T-cell (primary cell): ENCODE measurements at places on chromosomes 11 and 22.
A peak's percentile ranks its signal among the peaks of the same experiment; 100 is the strongest.

- DNase-seq: no peak
Observed at GRCh38 chr11:62726915-62727164, 417 bp downstream of the HNRNPUL2 start.

DNA sequence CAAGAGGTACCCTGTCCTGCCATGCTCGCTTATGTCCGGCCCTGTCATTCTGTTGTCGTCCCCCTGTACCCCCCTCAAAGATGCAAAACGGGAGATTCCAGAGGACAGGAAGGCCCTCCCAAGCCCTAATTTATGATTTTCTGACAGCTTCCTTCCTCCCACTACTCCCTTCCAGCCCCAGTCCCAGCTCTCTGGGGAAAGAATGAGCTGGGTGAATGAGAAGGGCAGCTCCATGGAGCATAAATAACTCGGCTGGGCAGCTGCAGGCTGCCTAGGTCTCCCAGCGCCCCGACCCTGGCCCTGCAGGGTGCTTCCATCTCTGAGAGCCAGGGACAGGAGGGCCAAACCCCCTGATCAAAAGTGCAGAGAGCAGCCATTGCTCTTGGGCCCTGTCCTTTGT lies 3.9 kb upstream of the EMID1 start:
- DNase-seq: no peak

GRCh38 chr22:43313244-43313889 lies 29.8 kb downstream of the SCUBE1 start:
- no peak for DNase-seq

DNA sequence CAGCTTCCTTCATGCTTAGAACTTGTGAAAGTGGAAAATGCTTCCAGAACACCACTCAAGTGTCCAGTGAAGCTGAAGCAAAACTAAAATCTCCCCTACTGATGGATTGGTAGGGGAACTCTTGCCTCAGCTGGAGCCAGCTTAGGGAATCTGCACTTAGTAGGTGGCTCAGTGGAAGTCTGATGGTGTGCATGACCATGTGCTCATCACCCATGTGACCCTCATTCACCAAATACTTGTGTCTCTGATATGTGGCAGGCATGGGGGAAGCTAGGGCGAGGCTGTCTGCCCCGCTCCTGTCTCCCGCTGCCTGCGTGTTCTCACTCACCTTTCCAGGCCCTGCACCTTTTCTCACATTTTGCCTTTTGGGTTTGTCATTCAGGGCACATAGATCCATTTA lies 7.2 kb downstream of the TEAD1 start:
- no peak for DNase-seq

GRCh38 chr22:19061471-19062138 lies 60.6 kb downstream of the DGCR2 start:
- no peak for DNase-seq

- no peak for DNase-seq
Observed at GRCh38 chr11:79232346-79232745, 208.5 kb downstream of the TENM4 start.

- DNase-seq: no peak
Observed at GRCh38 chr22:38177926-38178604, 3.6 kb downstream of the PLA2G6 start.

- DNase-seq: no peak
Observed at GRCh38 chr11:1994121-1994520, 3.5 kb downstream of the H19 start.

DNA sequence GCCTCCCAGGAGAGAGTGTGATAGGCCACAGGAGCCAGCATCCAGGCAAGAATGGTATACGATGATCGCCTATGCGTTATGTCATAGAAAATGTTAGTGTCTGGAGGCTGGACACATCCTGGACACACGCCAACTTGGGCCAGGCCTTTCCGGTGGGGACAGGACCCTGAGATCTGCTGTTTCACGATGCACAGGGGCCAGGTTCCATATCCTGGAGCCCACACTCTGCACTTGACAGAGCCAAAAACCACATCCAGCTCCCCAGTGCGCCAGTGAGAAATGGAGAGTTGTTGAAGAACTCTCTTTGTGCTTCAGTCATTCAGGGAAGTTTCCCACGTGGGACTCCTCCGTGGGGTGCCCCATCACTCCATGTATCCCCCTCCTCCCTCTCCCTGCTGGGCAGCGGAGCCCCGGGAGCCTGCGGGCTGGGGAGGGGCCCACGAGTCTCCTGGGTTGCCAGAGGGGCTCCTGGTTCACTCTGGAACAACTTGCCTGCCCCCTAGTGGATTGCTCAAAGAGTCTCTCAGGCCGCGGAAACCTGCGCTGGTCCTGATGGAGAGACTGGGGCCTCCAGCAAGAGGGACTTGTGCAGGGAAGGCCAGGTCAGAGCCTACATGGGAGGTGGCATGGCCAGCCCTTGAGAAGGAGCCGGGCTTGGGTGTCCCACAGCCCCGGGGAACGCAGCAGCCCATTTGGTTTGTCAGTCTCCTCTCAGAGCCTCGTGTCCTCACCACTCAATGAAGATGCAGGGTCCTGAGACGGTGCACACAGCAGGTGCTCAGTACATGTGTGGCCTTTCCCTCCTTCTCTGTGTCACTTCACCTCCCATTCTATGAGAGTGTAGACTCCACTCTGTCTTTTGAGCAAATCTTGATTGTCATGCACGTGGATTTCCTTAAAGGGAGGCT lies 10.2 kb upstream of the LRRC32 start:
- DNase-seq: peak; percentile 4

GRCh38 chr11:1695548-1696108 lies 1.4 kb upstream of the KRTAP5-6 start:
- no peak for DNase-seq

- no peak for DNase-seq
Observed at GRCh38 chr22:46582281-46582933, 37.8 kb upstream of the GRAMD4 start.

DNA sequence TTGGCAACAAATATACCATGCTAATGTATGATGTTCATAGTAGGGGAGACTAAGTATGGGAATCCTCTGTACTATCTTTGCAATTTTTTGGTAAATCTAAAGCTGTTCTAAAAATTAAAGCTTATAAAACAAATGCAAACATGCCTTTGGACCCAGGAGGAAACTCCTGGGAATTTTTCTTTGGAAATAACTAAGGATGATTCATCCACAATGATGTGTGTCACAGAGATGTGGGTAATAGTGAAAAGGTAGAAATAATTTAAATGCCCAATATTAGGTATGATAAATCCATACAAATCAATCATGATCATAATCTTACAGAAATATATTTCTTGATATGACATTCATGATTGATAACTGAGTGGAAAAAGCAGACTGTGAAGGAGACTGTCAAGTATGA lies 135.8 kb downstream of the TRIM44 start:
- DNase-seq: no peak

DNA sequence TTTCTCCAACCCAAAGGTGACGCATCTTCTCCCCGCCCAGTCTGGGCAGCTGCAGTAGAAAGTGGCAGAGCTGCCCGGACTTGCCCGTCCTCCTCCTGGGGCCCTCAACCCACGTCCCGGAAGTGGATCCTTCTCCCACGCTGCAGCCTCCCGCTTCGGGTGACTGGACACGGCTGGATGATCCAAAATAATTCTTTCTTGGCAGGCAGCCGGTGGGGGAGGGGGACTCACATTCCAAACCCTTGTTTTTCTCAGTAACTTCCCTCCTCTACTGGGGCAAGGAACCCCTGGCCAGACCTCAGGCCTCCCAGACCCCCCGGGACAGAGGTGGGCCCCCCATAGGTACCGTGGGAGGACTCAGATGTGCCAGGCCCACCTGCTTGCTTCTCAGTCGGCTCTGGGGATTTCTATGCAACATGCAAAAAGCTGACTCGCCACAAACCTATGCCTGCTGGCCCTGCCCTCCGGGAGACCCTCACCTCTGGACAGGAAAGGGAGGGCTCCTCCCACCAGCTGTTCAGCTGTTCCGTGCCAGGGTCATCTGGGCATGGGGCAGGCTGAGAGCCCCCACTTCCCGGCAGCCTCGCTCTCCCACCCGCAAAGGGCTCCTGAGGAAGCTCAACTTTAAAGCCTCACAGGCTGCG lies 1.4 kb downstream of the PLXNB2 start:
- no peak for DNase-seq

DNA sequence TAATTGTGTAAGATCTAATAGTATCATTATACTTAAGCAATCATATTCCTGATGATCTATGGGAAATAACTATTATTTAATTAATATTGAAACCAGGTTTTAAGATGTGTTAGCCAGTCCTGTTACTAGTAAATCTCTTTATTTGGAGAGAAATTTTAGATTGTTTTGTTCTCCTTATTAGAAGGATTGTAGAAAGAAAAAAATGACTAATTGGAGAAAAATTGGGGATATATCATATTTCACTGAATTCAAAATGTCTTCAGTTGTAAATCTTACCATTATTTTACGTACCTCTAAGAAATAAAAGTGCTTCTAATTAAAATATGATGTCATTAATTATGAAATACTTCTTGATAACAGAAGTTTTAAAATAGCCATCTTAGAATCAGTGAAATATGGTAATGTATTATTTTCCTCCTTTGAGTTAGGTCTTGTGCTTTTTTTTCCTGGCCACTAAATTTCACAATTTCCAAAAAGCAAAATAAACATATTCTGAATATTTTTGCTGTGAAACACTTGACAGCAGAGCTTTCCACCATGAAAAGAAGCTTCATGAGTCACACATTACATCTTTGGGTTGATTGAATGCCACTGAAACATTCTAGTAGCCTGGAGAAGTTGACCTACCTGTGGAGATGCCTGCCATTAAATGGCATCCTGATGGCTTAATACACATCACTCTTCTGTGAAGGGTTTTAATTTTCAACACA lies 6.4 kb downstream of the BIRC3 start:
- no peak for DNase-seq

DNA sequence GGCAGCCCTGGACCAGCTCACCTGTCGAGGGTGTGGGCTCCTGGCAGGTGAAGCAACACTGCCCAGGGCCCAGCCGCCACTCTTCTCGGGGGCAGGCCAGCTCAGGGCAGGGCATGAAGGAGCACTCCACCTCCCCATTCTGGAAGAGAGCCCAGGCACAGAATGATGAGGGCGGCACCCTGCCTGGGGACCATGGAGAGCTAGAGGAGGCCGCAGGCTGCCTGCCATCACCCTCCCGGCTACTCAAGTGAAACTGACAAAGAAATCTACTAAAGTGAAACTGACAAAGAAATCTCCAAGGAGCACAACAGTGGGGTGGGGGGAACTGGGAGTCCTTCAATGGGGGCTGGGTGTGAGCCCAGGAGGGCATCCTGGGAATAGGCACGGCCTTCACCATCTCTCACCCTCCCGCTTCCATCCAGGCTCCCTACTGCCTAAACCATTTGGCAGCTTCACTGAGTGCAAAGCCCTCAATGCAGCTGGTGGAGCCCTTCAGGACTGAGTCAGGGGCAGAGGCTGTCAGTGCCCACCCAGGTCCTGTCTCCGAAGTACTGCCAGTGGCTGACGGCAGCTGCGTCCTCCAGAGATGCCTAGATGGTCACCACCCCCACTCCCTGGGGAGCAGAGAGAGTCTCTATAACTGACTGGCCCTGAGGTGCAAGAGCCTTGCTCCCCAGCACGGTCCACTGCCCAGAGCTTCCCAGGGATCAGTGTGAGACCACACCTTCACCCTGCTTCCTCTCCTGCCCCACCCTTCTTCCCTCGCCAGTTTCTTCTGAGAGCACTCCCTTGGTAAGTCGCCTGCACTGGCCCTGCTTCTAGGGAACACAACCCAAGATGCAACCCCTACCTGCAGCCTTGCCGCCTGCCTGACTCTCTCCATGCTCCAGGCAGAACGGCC lies 21.7 kb downstream of the VWCE start:
- no peak for DNase-seq

GRCh38 chr11:11827272-11827671 lies 14.5 kb upstream of the USP47 start:
- no peak for DNase-seq

GRCh38 chr11:69135420-69136363 lies 20.0 kb upstream of the SMIM38 start:
- no peak for DNase-seq

DNA sequence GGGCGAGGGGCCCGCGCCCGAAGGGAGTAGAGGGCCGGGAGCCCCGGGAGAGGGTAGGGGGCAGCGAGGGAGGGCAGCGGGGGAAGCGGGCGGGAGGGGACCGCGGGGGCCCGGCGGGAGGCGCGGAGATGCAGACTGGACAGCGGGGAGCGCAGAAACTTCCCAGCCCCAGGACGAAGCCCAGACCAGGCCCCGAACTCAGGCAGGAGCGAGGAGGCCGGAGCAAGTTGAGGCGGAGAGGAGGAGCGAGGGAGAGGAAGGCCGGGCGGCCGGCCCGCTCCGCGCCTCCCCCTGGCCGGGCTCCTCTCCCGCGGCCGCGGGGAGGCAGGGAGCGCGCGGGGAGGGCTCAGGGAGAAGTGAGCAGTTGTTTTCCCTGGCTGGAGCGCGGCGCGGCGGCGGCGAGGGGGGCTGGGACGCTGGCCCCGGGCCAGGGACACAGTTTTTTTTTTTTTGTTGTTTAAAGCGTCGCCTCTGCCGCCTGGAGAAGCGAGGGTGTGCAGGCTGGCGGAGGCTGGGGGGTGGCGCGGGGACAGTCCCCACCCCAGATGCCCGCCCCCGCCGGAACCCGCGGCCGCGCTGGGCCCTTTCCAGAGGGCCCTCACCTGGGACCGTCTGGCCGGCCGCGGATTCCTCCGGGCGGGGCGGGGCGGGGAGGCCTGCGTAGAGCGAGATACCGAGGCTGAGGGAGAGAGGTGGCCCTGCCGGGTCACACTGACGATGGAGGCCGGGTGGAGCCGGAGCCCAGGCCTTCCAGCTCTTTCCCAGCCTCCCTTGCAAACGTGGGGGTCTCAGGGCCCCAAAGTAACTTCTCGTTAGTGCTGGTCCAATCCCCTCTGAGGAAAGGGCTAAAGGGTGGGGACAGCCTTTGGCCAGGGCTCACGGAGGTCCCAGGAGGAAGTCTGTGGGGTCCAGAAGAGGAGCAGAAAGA lies at the start of gene LTBP3:
TSS of gene LTBP3 (minus strand) at position 358 of the 928 bp plus-strand sequence. CDS start 400 bp downstream, outside the sequence.
- DNase-seq: no peak

DNA sequence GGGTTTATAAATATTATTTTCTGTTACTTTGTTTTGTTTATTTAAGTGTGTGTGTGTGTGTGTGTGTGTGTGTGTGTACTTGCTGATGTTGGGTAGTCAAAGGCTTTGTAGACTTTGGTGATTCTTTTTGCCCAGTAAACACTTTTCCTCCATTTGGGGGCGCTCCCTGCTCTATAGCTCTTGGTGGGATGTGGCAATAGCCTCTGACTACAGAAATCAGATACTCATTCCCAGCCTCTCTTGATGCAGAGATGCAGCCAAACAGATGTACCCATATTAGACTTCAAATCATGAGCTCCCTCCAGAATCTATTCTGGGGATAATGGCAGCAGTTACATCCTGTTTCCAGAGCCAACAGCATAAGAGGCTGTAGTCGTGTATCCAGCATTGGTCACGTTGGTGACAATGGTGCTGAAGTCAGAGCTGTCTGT lies 33.4 kb upstream of the APOL5 start:
- no peak for DNase-seq

DNA sequence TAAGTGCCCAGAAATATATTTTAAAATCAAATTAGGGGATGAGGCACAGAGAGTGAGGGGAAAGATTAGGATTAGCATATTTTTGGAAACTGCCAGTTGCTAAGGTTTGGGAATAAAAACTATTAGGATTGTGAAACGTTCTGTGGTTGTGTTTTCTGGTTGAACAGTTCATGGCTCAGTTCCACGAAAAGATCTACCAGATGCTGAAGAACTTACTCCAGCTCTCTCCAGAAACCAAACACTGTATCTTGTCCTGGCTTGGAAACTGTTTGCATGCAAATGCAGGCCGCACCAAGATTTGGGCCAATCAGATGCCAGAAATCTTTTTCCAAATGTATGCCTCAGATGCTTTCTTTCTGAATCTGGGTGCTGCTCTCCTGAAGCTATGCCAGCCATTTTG lies 15.3 kb downstream of the UBE4A start:
- DNase-seq: no peak
